Heart right ventricle (tissue), 16 donors: ENCODE measurements at places on chromosomes 4 and X. TPM values are rescaled to one million over a fixed set of nuclear protein-coding genes. Genes with fewer than 3 reads are reported as not detected.

Gene MRPL1
- 45.4 TPM for total RNA-seq

DNA sequence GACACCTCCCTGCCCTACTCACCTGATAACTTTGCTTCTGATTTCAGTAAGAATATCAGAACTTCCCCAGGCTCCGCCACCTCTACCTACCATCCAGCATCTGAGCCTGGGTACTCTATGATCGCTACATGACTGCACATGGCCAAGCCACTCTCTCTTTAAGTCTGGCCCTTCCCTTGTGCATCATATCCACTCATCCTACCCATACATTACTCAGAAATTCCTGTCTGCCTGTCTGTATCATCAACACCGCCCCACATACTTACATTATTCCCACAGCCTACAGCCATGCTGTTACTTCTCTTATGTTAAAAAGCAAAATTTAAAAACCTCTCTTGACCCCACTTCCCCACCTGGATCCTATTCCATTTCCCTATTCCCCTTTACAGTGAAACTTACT lies 84.7 kb downstream of the SCD5 start:
- DNase-seq: no peak

DNA sequence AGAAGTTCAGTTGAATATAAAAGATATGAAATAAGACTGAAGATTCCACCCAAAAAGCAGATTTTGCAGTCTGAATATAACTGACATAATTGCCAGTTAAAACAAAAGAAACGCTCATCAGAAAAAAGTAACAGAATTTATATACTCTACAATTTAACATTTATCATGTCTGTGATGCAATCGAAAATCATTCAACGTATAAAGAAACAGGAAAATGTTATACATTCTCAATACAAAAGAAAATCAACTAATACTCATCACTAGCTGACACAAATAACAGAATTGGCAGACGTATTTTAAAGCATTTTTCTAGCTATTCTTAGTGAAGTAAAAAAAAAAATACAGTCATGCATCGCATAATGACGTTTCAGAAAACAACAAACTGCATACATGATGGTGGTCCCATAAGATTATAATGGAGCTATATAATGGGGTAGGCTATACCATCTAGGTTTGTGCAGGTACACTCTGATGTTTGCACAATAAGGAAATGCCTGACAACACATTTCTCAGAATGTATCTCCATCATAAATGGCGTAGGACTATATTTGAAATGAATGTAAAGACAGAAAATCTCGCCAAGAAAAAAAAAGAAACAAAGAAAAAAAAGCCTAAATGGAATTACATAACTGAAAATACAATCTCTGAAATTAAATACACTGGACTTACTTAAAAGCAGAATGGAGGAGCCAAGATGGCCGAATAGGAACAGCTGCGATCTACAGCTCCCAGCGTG lies 34.3 kb downstream of the OR13H1 start:
- no peak for DNase-seq

Gene SLC49A3
- 10.0 TPM for total RNA-seq

DNA sequence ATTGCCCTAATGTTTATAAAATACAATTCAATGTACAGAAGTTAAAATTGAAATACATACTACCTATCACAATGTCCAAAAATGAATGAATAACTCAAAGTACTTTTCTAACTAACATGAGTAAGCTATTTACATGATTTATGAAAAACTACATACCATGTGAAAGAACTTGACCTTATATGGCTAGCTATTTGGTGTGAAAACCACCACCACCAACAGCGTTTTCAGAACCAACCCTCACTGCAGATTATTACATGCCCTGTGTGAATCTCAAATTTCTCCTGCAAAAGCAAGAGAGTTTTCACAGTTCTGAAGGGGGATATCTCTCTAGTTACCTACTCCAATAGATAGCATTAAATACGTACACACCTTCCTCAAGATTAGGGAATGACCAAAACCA lies 198.5 kb downstream of the SPATA18 start:
- DNase-seq: no peak

DNA sequence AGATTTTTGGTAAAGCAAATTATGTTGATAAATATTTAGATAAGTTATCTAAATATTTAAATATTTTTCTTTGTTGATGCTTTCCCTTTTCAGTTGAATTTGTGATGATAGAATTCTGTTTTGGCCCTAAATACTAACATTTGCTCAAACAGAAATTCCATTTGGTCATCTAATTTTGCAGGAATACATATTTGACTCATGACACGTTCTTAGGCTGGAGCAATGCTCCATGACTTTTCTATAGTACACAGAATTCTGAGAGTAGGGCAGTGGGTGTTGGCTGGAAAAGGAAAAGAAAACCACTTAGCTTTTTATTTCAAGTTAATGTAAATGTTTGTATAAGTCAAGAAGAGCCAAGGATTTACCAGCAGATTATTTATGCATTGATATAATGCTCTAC lies 58.6 kb upstream of the GK2 start:
- DNase-seq: no peak

DNA sequence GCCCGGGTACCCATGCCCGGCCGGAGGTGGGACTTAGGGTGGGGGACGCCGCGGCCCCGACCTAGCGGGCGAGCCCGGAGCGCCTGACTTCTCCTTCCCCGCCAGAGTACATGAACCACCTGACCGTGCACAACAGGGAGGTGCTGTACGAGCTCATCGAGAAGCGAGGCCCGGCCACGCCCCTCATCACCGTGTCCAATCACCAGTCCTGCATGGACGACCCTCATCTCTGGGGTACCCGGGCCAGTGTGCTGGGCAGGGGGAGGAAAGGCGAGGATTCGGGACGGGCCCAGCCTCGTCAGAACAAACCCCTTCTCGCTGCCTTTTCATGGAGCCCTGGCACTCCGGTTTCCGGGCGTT lies 622 bp downstream of the TAFAZZIN start:
- peak; percentile 53 for DNase-seq

DNA sequence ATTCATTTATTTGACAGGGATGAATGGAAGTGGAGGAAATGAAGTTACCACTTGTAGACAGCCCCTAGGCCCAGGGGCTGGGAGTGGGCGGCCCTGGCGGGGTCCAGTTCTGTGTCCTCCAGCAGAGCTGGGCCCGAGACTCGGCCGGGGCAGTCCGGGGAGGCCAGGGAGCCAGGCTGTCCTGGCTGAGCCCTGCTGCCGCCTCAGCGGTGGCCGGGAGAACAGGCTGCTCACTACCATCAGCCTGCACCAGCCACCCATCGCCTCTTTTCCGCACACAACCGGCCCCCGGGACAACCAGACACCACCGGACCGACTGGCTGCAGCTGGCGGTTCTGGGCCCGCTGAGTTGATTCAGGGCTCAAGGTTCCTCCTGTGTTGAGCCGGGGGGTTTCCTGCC lies 25.6 kb downstream of the CLDN34 start:
- DNase-seq: no peak

Gene SUPT20HL1
- not detected for total RNA-seq

- no peak for DNase-seq
Observed at GRCh38 chrX:2933125-2933900, 4.2 kb upstream of the ARSD start.

- no peak for DNase-seq
Observed at GRCh38 chr4:30801876-30802275, 81.7 kb downstream of the PCDH7 start.

Gene PNMA3
- 2.2 TPM for total RNA-seq

Gene EXOC1L
- total RNA-seq: not detected

DNA sequence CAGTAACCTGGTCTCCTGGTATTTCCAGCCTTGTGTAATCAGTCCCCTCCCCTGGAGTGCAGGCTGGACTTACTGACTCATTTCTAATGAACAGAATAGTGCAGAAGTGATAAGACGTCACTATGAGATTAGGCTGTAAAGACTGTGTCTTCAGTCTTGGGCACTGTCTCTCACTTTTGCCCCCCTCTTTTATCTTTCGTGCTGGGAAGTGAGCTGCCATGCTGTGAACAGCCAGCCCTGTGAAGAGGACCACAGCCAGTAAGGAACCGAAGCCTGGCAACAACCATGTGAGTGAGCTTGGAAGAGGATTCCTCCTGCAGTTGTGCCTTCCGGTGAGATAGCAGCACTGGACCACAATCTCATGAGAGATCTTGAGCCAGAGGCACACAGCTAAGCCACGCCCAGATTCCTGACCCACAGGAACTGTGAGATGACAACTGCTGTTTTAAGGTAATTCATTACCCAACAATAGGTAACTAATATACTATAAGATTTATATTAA lies 67.5 kb upstream of the GPR34 start:
- DNase-seq: no peak

Gene TCP11X2
- total RNA-seq: not detected

GRCh38 chr4:18733961-18734360 lies 712.4 kb upstream of the LCORL start:
- DNase-seq: no peak

GRCh38 chr4:183757060-183757459 lies 98.0 kb downstream of the TRAPPC11 start:
- no peak for DNase-seq

Gene NLRP2B
- not detected for total RNA-seq

GRCh38 chr4:172169871-172170270 lies 356.7 kb downstream of the GALNTL6 start:
- no peak for DNase-seq

GRCh38 chrX:143298663-143299241 lies 218.5 kb downstream of the SPANXN3 start:
- no peak for DNase-seq
